ENCODE measurements at places on chromosomes 6 and 20.

DNA sequence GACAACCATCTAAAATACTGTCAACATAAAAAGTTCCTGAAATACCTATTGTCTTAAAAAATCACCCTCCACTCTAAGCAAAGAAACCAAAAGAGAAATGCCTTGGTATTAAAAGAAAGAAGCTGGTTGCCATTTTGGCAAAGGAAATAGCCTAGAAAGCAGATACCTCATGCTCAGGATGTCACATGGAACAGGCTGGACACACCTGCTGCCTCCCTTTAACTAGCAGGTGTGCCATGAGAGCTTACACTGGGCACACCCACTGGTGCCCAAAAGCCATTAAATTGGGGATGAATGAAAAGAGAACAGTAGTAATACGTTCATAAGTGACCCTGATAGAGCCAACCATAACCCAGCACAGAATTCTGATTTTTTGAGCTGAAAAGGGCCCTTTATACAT is 1.5 kb downstream of the SLC23A2 start:
- DNase-seq: no peak

DNA sequence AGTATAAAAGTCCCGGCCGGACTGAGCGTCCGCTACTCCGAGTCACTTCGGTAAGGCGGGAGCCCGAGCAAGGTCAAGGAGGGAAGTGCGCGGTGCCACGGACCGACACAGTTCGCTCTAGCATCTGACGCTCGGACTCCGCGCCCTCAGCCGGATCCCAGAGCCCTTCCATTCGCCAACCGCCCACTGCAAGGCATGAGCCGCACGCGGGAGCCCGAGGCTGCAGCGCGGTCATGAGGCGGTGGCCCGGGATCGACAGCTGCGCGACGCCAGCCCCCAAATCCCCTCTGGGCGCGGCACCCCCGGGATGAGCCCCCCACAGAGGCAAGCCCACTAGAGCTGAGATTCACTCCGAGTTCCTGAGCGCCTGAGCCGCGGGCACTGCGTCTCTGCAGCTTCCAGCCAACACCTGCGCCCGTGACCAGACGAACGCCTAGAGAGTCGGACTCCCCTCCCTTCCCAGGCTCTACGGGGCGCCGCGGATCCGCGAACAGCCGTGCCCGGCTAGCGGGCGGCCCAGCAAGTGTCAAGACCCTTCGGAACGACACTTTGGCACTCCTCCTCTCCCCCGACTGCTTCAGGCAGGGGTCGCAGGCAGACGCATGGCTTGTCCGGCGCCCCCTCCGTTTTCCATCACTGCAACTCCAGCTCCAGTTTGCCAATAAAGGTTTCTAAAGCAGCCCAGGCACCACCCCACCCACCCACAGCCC is 725 bp upstream of the ISM1 start:
- DNase-seq: peak; percentile 70

- DNase-seq: no peak
Observed at GRCh38 chr6:143064951-143065683, 4.4 kb downstream of the AIG1 start.

- DNase-seq: no peak
Observed at GRCh38 chr6:75117701-75118100, 88.2 kb downstream of the COL12A1 start.

GRCh38 chr20:39378776-39379175 is 416.6 kb downstream of the DHX35 start:
- DNase-seq: no peak

DNA sequence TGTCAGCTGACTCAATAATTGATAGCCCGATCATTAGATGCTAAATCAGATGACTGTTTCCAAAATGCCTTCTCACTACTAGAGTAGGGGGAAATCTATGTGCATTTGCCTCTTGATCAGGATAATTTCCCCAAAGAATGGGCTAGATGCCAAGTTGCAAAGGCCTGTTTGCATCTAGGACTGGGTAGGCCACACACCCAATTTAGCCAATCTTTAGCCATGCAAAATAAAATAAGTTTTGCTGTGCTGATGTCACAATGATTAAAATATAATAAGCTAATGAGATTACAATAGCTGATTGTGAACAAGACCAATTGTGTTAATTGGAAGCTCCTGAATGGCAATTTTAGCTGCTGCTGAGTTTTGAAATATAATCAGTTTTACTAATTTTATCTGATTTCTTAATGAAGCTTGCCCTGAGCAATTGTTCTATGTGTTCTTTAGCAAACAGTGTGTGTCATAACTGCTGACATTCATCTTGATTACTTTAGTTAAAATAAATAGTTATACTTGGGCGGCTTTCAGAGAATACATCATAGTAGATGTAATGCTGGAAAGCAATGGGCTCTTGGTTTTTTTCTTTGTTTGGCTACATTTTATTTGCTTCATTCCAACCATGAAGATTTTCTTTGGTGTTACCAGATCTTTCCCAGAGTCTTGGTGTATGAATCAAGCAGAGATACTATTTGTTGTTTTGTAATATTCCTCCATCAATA is 973.2 kb upstream of the SLC35B3 start:
- no peak for DNase-seq

DNA sequence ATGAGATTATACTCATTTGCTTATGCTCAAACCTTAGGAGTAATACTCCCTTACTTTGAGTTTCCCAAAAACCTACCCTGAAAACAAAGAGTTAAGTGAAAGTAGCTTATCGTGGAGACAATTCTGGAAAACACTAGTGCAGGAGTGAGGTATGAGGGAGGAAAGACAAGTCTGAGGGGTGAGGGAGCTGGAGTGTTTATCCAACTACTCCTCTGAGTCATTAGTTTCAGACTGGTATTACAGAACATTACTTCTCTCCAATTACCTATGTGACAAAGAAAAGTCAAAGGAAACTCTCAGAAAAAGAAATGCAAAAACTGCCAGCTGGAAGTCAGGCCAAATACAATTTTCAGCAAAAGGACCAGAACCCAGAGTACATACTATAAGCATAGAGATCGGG is 171.1 kb upstream of the SPTLC3 start:
- no peak for DNase-seq

- DNase-seq: peak; percentile 76
Observed at GRCh38 chr6:156953479-156954146, 176.4 kb downstream of the ARID1B start.

DNA sequence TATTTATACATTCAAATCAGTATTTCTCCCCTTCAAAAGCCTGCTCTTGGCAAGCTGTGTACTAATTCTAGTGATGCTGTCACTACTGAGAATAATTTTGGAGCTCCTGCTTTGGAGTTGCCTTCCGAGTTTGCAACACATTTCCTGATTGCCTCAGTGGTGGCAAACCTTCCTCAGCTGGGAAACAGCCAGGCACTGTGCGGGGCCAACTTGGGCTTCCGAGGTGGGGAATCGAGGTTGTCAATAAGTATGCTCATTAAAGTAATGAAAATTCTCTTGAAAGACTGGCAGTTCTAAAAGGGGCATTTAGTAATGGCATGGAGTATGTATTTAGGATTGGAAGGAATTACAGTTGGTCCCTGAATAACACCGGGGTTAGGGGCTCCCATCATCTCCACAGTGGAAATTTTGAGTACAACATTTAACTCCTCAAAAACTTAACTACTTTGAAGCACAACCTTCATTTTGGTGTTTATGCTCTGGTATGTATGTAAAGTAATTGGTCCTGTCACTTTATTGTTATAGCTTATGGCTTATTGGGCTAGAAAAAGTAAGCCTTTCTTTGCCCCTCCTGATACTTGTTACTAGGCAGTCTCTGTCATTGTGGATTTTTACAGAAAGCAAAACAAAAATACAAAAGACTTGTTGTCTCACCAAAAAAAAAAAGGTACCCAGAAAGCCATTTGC is 2.7 kb downstream of the PAQR8 start:
- DNase-seq: no peak

GRCh38 chr20:50294164-50295088 is 103.8 kb downstream of the CEBPB start:
- DNase-seq: no peak

DNA sequence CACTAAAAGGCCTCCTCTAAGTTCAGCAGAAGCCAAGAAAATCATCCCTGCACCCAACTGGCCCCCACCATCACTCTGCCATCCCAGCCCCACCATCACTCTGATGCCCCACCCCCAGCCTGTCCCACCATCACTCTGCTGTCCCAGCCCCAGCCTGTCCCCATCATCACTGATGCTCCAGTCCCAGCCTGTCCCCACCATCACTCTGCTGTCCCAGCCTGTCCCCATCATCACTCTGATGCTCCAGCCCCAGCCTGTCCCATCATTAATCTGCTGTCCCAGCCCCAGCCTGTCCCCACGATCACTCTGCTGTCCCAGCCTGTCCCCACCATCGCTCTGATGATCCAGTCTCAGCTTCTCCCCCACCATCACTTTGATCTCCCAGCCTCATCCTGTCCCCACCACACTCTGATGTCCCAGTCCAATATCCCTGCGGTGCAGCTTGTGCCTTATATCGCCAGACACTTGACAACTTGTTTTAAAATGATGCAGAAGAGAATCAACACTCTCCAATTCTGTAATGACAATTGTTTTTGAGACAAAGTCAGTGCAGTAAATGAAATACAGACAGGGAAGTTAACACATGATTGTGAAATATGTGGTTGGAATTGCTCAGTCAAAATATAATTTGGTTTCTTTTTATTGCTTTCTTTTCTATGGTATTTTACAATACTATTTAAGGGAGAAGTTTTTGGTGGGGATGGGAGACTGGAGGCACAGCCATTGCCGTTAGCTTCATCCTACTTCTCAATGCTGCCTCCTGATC is 100.8 kb downstream of the TNFAIP3 start:
- DNase-seq: no peak

GRCh38 chr6:80540700-80541099 is 434.2 kb downstream of the BCKDHB start:
- DNase-seq: no peak

GRCh38 chr20:23484081-23484480 is 6.8 kb upstream of the CST8 start:
- no peak for DNase-seq

DNA sequence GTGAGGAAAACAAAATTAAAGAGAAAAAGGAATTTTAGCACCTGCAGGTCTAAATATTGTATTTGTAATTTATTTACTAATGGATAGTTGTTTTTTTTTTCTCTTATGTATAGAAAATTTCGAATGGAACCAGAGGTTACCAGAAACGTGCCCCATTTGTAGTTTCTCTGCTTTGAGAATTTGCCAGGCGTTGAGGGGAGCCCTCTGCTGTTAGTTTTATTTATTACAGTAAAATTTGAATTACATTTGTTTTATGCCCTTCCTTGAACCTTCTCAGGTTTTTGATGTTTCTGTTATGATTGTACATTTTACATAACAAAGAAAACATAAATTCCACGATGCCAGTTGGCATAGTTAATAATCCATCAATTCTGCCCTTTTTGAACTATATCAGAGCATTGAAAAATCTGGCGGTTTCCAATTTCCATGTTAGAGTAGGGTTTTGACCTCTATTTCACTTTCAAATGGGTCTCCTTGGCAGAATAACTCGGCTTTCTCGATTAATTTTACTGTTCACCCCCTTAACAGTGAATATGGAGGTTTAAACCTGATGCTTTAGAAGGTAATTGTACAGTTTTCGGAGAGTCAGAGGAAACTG is 35.1 kb upstream of the RFPL4B start:
- no peak for DNase-seq

DNA sequence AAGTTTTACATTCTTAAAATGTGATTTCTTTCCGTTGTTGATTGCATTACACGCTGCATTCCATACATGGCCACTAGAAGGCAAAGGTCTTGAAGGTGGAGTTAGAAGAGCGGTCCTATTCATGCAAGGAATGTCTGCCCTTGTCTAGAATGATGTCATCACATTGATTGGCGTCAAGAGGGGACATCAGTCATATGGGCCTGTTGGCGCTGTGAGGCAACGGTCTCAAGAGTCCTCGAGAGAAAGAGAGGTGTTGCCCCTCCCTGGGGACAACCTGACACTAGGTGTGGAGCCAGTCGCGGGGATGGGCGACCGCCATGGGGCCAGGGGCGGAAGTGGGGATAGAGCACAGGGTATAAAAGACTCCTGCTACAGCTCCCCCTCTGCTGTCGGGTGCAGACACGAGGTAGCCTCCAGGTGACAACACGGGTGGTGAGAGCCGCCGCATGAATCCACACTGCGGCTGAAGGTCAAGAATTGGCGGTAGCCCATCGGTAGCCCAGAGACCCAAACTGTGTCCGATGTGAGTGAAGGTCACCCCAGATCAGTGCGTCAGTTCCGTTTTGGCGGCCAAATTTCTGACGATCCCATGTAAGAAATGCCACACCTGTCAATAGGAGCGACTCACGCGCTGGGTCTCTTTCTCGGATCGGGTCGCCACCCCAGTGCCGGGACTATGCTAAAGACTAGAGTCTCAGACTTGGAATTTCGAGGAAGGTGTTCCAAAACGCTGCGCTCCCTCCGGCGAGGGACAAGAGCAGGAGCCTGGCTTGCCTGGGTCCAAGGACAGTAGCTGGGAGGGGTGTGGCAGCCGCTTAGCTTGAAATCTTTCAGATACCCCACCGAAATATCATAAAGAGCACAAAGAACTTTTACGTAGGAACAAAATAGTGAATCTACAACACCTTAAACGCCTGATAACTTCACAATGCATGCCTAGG is 93.2 kb upstream of the ZNF184 start:
- DNase-seq: peak; percentile 45

DNA sequence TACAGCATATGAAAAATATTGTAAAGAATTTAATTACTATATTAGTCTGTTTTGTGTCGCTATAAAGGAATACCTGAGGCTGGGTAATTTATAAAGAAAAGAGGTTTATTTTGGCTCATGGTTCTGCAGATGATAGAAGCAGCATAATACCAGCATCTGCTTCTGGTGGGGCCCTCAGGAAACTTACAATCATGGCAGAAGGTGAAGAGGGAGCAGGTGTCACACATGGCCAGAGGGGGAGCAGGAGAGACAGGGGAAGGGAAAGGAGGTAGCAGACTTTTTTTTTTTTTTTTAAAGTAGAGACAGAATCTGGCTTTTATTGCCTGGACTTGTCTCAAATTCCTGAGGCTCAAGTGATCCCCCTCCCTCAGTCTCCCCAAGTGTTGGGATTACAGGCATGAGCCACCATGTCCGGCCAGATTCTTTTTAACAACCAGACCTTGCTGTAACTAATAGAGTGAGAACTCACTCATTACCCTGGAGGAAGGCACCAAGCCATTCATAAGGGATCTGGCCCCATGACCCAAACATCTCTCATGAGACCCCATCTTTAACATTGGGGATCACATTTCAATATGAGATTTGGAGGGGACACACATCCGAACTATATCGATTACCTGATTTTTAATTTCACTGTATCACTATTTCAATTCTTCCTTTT is 64.6 kb downstream of the MAN1A1 start:
- DNase-seq: peak; percentile 52

- peak; percentile 80 for DNase-seq
Observed at GRCh38 chr20:37928996-37929682, 26.2 kb downstream of the VSTM2L start.

- DNase-seq: no peak
Observed at GRCh38 chr20:36726168-36726567, 19.7 kb downstream of the NDRG3 start.

GRCh38 chr20:20953738-20954618 is 152.2 kb downstream of the LINC00237 start:
- no peak for DNase-seq

- no peak for DNase-seq
Observed at GRCh38 chr20:45946149-45946970, 11.9 kb downstream of the PCIF1 start.

Data from Caco-2 (cell line).